ENCODE measurements at places on chromosomes 5 and 9.
A peak's percentile ranks its signal among the peaks of the same experiment; 100 is the strongest.

- DNase-seq = no peak
Measured at GRCh38 chr5:124665035-124665434, 81.4 kb downstream of the ZNF608 start.

DNA sequence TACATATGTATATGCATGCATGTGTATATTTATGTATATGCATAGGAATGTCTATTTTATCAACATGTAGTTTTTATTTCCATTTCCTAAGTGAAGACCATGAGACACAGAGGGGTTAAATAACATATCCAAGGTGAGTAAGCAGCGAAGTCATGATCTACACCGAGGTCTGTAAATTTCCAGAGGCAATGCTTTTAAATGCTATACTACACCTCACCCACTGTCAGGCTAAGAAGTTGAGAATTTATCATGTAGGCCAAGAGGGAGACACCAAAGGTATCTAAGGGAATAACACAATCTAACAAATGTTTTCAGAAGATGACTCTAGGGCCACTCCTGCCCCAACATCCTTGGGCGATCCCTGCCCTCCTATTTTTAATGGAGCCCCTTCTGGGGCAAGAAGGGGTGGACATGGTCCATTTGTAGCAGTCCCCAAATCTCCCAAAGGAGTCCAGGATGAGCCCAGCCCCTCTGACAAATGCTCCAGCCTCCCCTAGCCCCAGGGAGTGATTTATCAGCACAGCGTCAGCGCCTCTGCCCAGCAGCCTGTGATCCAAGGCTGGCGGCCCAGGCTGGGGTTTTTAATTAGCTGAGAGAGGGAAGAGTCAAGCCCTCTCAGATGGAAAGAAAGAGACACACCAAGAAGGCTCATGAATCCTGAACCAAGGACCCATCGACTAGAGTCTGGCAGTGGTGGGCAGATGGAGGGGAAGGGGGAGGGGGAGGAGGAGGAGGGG, 339.9 kb downstream of the ASTN2 start:
- no peak for DNase-seq

- DNase-seq = peak; percentile 95
Measured at GRCh38 chr9:129557192-129558036, 63.5 kb downstream of the C9orf50 start.

- DNase-seq = peak; percentile 51
Measured at GRCh38 chr5:179836225-179837019, 15.7 kb downstream of the SQSTM1 start.

GRCh38 chr9:122109035-122109813, 16.1 kb upstream of the TTLL11 start:
- no peak for DNase-seq

DNA sequence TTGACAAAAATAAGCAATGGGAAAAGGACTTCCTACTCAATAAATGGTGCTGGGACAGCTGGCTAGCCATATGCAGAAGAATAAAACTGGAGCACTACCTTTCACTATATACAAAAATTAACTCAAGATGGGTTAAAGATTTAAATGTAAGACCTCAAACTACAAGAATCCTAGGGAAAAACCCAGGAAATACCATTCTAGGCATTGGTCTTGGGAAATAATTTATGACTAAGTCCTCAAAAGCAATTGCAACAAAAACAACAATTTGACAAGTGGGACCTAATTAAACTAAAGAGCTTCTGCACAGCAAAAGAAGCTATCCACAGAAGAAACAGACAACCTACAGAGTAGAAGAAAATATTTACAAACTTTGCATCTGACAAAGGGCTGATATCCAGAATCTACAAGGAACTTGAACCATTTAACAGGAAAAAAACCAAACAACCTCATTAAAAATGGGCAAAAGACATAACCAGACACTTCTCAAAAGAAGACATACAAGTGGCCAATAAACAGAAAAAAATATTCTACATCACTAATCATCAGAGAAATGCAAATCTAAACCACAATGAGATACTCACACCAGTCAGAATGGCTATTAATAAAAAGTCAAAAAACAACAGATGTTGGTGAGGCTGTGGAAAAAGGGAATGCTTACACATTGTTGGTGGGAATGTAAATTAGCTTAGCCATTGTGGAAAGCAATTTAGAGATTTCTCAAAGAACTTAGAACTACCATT, 75.2 kb upstream of the CPEB4 start:
- no peak for DNase-seq

GRCh38 chr9:110809038-110809595, 140.5 kb downstream of the MUSK start:
- no peak for DNase-seq

GRCh38 chr5:137937994-137938750, 48.9 kb downstream of the PKD2L2 start:
- no peak for DNase-seq

DNA sequence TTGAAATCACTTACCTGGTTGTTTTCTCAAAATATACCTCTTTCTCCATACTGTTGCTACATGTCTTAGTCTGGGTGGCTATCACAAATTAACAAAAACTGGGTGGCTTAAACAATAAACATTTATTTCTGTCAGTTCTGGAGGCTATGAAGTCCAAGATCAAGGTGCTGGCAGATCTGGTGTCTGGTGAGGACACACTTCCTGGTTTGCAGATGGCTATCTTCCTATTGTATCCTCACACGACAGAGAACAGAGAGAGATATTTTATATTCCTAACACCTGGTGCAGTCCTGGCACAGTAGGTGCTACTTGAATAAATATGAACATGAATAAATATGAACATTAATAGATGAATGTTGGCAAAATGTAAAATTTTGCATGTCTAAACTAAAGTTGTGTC, 164.3 kb upstream of the ACOT12 start:
- no peak for DNase-seq

DNA sequence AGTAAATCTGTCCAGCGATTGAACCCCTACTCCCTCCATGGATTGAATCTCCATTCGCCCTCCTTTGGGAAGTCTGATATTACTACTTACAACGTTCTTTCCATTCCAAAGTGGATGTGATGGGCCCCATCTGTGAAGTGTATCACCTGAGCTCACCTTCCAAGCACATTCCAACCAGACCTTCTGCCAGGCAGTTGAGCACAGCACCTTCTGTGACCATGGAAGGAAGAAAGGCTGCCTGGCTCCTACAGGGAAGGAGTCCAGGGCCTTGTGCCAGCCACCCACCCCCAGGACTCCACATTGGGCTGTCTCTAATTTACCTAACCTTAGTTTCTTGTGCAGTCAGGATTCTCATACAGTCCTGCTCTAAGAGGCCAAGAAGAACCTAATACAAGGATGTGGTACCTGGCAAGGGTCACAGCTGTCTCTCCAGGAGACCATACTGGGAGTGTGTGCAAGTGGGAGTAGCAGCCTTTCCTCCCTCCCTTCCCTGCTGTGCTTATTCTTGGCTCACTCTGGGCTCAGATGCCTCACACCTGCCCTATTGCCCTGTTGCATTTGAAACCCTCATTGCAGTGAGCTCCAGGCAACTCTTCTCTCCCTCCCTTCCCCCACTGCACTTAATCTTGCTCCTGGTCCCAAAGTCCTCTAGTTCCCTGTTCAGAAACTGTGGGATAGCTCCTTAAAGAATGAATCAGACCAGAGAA, 116.1 kb downstream of the NRG2 start:
- no peak for DNase-seq

- DNase-seq = no peak
Measured at GRCh38 chr5:111627862-111628261, 115.5 kb upstream of the STARD4 start.

- no peak for DNase-seq
Measured at GRCh38 chr9:91655215-91655614, 231.6 kb upstream of the NFIL3 start.

DNA sequence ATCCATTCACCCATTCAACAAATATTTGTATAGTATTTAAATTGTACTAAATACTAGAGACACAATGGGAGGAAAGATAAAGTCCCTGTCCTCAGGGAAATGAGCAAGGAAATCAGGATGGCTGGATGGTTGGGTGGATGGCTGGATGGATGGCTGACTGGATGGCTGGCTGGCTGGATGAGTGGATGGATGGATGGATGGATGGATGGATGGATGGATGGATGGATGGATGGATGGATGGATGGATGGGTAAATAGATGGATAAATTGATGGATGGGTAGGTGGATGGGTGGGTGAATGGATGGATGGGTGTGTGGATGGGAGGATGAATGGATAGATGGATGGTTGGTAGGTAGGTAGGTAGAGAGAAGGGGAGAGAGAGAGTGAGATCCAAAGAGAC, 41.5 kb upstream of the WWC1 start:
- no peak for DNase-seq

GRCh38 chr5:160685219-160685618, 166.8 kb downstream of the ATP10B start:
- no peak for DNase-seq

- DNase-seq = no peak
Measured at GRCh38 chr5:69049796-69050195, 44.0 kb upstream of the SLC30A5 start.

DNA sequence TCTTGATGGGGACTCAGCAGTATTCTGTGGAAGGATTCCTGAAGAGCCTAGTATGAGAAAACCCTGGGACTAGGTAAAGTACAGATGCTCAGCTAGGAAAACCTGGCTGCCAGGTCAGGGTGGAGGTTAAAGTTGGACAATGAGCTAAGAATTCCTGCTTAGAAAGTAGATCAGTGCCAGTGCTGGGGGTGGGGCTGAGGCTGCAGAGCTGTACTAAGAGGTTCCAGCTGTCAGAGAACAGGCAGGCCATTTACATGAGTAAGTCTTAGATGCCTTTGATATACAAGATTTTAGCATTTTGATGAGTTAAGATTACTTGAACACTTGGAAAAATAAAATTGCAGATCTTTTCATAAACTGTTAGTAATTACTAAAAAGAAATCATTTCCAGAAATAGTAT, 332.3 kb upstream of the NUDT12 start:
- peak; percentile 3 for DNase-seq

DNA sequence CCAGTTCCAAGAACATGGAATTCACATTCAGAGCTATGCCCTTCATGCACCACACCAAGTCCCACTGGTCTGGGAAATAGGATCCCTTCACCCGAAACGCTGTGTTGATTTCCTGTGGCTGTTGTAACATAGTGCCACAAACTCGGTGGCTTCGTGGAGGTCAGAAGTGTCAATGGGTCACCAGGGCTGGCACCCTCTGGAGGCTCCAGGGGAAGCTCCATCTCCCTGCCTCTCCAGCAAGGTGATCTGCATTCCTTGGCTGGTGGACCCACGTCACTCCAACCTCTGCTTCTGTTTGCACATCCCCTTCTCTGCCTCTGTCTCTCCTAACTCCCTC, 28.9 kb upstream of the ALDH1B1 start:
- DNase-seq = no peak

- DNase-seq = no peak
Measured at GRCh38 chr5:4661326-4661725, 478.8 kb upstream of the ADAMTS16 start.

DNA sequence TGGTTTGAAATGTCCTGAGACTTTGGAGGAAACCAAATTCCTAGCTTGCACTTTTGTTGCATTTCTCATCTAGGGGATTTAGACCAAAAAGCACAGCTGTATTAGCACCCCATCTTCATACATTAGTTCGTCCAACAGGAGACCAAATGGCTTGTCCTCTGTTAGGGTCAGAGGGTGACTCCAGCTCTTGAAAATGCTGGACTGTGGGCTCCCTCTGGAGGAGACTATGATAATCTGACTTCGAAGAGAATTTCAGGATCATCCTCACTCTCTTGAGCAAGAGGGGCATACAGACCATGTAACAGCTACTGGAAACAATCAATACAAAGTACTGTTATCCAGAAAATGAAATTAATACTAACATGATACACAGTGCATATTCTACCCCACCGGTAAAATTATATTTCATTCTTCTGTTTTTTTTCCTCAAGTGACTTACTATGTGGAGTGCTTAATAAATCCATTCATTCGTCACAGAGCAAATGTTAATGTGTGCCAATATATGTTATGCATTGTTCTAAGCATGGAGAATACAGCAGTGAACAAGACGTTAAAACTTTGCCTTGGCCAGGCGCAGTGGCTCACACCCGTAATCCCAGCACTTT, 63.7 kb upstream of the PPP2CA start:
- peak; percentile 79 for DNase-seq

- no peak for DNase-seq
Measured at GRCh38 chr9:31702957-31703356, 681.5 kb upstream of the ACO1 start.

- DNase-seq = peak; percentile 80
Measured at GRCh38 chr5:95857185-95857945, 34.8 kb upstream of the GLRX start.

DNA sequence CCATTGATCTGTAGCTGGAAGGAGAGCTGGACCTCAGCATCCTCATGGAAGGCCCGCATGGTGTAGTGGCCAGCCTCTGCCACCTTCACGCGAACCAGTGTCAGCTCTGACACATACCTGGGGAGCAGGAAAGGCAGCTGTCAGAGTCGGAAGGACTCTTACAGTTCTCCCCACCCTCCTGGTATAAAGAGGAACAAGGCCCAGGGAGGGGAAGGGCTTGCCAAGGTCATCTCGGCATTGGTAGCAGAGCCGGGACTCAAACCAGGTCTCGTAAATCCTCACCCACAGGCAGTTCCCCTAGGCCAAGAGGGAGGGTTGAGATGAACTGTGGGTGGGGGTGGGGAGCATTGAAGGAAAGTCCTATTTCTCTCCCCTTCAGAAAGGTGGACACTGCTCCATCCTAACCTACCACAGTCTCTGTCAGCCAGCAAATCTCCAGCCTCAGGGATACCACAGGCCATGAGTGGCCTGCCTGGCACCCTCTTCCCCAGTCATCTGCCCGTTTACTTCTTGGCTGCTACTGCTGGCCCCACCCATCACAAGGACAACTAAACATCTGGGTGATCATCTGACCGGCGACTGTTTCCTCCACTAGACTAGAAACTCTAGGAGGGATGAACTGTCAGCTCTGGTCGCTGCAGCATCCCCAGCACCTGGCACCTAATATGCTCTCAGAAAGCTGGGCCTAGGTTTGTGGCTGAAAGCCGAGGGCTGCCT, 23.5 kb downstream of the PDGFRB start:
- no peak for DNase-seq
